ENCODE measurements at places on chromosomes 5 and 9.

GRCh38 chr5:78661691-78662090 lies 13.1 kb upstream of the LHFPL2 start:
- DNase-seq = no peak

DNA sequence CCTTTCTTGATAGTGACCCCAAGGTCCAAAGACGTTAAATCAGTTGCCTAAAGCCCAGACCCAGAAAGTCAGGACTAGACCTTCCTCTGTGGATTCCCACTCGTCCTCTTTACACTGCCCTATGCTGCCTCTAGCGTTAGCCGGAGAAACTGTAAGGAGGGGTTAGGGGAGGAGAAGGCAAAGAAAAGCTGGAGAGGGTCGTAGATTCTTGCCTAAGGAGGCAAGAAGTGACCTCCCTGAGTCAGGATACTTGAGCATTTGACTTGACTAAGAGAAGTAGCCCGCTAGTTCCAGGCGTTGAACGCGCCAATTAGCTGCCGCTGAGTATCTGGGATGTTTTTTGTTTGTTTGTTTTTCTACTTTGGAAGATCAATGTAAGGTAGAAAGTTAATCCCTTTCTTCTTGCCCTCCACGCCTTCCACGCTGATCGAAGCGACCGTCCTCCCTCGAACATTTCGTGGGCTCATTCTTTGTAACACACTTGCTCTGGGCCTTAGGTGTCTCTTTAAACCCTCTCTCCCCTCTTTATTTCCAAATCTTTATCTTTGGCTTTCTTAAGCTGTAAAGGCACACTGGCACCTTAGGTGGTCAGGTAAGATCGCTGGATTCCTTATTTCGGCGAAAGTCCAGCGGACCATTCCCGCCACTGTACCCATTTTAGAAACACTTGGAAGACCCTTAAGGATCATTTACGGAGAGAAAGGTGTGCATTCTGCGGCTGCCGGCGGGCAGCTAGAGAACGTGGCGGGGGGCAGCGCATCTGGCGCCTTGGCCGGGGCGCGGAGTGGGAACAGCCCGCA lies 5.1 kb upstream of the RGMB start:
- DNase-seq = no peak

DNA sequence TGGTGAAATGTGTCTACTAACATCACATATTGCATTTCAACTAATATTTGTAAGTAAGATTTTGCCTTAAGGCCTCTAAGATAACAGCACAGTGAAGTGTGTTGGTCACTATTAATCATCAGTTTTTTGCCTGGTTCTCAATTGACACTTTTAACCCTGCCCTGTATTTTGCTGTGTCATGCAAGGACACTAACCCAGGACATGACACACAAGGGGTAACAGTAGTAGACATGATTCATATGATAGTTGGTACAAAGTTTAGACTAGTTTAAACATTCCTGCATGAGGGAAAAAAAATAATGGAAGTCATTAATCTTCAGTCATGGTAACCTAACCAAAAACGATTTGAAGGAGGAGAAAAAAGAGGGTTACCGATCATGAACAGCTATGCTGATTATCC lies 207.0 kb downstream of the DEPDC1B start:
- DNase-seq = no peak

GRCh38 chr9:122463828-122464632 lies 13.7 kb downstream of the OR1J1 start:
- DNase-seq = no peak

DNA sequence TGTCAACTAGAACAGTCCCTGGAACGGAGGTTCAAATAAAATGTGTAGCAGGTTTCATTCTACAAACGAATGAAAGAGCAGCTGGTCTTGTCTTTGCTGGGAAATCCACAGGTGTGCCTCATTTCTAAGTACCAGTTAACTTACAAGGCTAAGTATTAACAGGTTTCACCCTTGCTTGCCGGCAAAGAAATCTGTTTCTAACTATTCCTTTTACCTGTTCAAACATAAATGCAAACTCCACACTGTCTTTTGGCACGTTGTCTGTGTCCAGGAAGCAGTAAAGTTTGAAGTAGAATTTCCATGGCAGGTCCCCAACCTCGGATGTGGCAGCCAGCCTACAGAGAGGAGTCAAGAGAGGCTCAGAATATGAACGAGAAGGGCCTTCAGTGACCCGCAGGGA lies 54.4 kb upstream of the RETREG1 start:
- DNase-seq = no peak

DNA sequence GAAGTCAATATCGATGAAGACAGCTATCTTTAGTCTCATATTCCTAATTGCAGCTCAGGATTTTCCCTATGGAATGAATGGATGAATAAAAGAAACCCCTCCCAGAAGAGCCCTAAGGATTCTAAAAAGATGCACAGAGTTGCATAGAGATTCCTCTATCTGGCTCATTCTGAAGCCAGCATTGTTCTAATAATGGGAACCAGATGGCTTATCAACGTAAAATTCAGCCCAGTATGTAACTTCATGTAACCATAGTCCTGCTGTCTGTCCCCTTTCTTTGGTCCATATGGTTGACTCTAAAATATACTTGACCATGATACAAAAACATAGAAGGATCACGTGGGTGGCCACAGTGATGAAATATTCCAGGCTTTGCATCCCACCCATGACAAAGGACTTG lies 508.6 kb downstream of the RASEF start:
- no peak for DNase-seq

DNA sequence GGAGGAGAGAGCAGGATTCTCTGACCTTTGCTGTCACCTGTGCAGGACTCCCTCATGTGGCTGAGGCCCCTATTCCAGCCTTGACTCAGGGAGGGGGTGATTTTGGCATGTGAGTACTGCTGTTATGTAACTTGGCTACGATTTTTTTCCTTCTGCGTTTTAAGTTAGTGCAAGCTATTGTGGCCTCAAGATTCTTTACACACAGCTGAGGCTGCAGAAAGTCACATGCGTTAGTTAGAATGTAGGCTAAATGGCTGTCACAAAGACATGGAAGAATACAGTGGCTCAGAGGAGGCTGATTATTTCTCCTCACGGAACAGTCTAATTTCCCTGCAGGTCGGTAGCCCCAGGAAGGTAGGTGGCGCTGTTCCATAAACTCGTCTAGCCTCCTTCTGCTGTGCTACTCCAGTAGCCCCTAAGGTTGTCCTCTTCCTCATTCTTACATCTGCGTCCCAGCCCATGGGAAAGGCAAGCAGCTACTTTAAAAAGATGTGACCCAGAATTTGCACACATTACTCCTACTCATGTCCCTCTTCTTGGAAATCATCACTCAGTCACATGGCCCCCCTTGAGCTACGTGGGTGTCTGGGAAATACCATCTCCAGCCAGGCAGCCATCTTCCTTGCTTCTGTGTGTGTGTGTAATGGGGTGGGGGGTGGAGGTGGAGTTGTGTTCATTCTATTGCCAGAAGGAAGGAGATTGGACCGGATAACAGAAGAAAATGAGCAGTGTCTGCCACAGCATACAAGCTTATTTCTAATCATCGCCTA lies 486.6 kb downstream of the CCDC171 start:
- DNase-seq = no peak

DNA sequence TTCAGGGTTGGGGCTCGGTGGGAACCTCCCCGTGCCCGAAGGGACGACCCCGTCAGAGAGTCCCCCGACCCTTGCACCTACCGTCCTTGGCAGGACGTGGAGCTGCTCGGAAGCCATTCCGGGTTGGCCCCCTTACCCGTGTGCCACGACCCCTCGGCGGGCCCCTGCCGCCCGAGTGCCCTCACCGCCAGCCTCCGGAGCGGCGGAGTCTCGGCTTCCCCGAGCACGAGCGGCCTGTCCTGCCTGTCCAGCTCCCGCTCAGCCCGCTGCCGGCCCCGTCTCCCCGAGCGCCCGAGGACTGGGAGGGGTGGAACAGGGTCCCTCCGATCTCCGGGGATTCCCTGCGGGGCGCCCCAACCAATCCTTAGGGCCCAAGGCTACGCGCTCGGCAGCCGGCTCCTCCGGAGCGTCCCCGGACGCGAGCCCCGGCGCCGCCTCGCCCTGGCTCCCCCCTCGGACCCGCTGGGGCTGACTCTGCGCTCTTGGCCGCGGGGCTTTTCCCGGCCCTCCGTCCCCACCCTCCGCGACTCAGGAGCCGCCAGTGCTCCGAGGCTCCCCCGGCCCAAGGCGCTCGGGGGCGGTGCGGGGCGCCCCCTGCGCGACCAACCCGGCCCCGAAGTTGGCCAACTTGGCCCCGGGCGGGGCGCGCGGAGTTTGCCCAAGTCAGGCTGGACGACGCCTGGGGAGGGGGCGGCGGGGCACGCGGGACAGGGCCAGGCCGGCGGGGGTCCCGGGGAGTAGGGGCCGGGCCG lies 654 bp downstream of the ADAMTS2 start:
- no peak for DNase-seq

DNA sequence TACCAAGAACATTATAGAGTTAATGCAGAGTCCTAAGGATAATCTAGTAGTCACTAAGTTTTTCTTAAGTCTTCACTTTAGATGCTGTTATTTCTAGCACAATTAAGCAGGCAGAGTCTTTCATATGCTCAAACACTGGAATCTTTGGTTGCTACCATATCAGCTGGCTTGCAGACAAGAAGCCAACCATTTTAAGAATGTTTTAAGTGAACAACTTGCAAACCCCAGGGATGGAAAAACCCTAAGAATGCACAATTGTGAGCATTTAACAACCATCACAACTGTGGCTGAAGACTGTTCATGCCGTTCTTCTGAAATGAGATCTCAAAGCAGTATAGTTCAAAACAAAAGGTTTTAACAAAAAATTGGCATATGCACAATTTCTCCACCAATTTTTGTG lies 55.1 kb downstream of the CSNK1A1 start:
- DNase-seq = no peak

DNA sequence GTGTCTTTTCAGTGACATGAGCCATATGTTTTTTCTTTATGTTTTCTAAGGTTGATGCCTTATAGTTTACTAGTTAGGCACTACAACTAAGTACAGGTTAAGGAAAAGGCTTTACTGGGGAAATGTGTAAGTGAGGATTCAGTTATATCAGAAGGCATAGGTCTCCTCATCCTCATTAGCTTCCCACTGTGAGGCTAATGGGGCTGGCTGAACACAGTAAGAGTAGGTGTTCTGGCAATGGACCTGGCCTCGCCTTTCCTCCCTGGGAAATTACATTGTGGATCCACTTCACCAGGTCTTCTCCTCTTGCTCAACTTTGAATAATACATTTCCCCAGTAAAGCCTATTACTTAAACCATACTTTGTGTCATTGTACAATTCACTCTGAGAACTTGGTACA lies 225.5 kb downstream of the PTPRD start:
- DNase-seq = no peak

- DNase-seq = no peak
These were observed 41.2 kb downstream of the RCL1 start for GRCh38 chr9:4833781-4834560.

DNA sequence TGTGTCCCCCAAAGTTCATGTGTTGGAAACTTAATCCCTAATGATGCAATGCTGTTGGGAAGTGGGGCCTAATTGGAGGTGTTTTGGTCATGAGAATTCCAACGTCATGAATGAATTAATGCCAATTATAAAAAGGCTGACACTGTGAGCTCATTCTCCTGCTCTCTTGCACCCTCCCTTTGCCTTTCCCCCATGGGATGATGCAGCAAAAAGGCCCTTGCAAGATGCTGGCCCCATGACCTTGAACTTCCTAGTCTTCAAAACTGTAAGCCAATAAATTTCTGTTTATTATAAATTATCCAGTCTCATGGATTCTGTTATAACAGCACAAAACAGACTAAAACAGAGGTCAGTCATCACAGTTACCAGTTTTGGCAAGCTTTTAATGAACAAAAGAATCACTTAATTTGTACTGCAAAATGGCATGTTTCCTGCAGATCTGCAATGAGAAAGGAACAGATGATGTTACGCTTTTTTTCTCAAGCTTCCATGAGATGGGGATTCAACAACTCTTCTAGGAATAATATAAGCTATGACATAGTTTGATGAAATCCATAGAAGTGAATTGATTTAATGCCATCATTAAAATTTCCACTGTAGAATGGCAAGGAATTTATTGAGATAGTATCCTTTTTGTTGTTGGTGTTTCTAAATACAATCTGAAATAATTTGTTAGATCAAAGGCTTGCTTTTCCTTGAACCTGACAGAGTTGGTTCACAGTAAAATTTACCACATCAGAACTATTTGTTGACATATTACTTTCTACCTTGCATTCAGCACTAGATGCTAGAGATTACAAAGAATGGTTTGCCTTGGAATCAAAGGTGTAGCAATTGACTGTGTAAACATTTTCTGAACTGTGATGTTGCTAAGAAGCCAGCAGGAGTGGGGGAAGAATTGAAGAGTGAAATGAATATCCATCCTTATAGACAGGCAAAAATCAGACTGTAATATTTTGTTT lies 29.3 kb upstream of the RFK start:
- no peak for DNase-seq

DNA sequence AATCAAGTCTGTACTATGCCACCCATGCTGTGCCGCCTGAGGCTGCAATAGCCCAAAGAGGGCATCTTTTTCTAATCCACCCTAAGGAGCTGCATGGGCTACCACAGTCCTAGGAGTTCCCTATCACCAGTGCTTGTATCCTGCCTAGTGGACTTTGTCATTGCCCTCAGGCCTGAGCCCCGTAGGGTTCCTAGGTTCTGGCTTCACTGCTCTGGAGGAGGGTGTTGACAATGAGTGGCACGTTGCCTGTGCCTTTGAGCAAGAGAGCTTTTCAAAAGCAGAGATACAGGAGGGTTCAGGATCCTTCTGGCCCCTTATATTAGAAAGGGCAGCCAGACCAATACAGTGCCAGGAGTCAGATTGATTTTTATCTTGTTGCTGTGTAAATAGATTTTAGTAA lies 93.0 kb downstream of the PRDM6 start:
- no peak for DNase-seq

DNA sequence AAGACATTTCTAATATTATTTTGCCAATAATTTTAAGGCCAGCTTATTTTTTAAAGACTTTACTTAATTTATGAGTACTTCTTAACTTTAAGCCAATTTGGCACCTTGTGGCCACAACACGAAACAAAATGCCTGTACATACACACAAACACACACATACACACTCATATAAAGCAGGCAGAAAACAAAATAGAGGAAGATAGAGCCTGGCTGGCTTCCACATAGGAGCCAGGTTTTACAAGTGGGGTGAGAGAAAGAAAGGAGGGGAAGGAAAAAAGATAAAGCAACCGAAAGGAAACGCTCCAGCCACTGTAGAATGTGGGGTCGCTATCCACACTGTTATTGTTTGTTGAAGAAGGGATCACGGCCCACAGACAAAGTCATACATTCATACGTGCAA lies 10.4 kb downstream of the GMCL2 start:
- no peak for DNase-seq

DNA sequence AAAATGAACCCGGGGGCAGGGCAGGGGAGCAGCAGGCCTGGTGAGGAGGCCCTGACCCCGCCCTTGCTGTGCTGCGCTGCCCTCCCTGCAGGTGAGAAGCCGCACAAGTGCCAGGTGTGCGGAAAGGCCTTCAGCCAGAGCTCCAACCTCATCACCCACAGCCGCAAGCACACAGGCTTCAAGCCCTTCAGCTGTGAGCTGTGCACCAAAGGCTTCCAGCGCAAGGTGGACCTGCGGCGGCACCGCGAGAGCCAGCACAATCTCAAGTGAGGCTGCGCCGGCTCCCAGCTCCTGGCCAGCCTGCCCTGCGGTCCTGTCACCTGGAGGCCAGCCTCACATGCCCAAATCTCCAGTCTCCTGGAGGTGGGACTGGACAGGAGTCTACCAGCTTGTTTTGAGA lies 12.3 kb downstream of the GFI1B start:
- no peak for DNase-seq

Data from KG1 (cell line).